ENCODE measurements at places on chromosomes 7 and 10.

GRCh38 chr7:46607176-46607575 is 686.1 kb upstream of the IGFBP3 start:
- DNase-seq: no peak

- no peak for DNase-seq
Observed at GRCh38 chr10:42754155-42755027, 28.2 kb upstream of the BMS1 start.

GRCh38 chr10:122656741-122657140 is 42.9 kb downstream of the C10orf120 start:
- no peak for DNase-seq

DNA sequence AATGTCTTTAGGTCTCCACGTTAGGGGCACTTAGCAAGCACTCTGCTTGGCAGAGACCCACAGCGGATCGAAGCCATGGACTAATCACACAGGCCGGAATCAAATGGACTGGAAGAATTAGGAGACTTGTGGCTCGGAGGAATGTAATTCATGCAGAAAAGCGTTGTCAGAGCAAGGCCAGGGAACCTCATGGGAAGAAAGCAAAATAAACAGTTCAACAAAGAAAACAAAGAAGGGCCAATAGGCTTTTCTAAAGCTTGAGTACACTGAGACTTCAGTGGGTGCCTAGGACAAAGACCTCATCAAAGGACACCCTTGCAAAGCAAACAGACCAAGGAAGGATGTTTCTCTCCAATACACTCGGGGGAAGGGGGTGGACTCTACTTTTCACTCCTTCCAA is 171.1 kb downstream of the GLI3 start:
- DNase-seq: no peak

GRCh38 chr10:30702860-30703259 is 73.3 kb upstream of the LYZL2 start:
- DNase-seq: no peak

GRCh38 chr10:70358446-70358845 is 24.0 kb downstream of the LRRC20 start:
- DNase-seq: no peak

GRCh38 chr10:80144067-80144695 is 11.7 kb downstream of the PLAC9 start:
- DNase-seq: no peak

DNA sequence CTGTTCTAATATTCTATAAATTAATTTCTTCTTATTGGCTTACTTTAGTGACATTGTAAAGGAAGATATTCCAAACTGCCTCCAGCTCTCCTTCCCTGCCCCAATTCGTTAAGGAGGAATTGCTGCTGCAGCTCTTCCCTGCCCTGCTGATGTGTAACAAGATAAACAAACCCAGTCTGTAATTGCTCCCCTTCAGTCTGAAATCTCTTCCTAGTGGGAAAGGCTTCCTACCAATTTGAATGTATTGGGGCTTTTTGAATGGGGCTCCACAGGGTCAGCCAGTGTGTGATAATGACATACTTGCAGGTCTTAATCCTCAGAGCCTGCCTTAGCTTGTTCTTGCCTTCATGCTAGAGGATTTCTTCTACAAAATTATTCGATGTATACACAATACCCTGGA is 849.9 kb upstream of the GHITM start:
- DNase-seq: no peak

DNA sequence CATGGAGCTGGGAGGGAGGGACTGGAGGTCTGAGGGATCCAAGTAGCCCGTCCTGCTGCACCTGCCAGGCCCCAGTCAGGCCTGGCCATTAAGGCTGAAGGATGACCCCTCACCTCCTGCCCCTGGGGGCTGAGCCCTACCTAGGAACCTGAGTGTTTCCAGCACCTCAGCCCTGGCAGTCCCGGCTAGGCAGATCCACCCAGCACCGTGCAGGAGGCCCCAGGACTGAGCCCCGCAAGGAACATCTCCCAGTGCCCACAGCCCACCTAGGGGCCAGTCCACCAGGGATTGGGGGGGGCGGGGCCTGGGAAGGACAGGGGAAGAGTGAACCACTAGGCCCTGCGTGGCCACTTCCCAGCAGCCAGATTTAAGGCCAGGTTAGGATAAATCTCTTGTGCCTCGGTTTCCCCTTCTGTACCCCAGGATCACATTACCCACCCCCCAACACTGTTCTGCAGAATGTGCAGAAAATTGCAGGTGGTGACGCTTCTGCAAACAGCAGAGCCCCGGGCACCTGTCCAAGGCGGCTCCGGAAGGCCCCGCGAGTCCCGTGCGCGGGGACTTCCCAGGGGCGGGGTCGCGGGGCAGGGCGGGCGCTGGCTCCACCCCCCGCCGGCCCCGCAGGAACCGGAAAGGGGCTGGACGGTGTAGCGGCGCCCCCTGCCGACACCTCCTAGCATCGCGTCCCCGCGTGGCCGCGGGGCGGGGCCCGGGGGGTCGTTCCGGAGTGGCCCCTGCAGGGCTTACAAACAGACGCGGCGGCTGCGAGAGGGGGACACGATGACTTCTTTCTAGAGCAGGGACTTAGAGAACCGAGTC is 55.9 kb downstream of the PWWP2B start:
- DNase-seq: no peak

DNA sequence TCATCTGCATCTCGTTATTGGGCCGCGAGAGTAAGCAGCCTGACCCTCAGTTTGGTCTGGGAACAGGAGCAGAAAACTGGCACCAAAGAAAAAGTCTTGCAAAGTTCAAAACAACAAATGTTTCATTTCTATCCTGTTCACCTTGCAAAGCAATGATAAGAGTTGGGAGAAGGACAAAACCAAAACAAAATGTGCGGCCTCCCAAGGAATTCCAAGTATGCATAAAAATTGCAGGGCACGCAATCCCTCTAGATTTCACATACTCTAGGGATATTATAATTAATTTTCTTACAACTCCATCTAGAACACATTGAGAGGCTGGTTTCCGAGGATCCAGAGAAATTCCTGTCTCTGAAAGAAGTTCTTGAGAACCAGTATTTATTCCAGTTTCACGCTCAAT is 20.1 kb downstream of the CHUK start:
- no peak for DNase-seq

- DNase-seq: no peak
Observed at GRCh38 chr7:117492649-117493048, 12.8 kb downstream of the CFTR start.

- no peak for DNase-seq
Observed at GRCh38 chr10:11162828-11163599, 145.3 kb downstream of the CELF2 start.

GRCh38 chr10:56561336-56561735 is 200.3 kb upstream of the ZWINT start:
- no peak for DNase-seq

DNA sequence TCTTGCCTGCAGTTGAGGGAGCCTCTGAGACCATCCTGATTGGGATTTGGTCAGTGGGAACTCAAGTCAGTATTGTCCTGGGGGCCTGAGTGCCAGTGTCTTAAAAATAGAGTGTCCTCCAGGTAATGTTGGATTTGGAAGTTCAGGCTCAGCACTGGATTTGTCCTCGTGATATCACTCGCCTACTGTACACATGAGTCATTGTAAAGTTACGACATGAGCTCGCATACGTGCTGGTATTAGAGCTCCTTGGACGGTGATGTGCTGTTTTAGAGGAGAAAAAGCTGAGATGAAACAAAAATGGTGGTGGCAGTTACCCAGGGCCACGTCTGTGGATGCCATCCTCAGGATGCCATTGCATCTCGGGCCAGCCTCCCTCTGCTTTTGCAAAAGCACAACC is 78.2 kb downstream of the MGMT start:
- DNase-seq: no peak

DNA sequence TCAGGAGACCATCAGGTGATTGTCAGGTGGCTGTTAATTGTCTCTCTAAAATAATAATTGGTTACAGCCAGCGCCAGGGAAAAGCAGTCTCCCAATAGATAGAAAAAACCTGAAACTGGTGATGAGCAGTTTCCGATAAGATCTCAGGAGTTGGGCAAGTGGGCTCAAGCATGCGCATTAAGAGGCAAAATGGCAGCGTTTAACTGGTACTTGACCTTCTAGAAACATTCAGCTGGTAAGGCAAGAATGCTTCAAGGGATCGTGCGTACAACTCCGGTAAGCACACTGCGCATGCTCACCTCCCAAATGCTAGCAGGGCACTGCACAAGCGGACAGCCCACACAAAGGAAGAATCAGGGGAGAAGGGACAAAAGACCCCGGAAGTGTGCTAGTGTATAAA is 48.5 kb downstream of the BLNK start:
- no peak for DNase-seq

DNA sequence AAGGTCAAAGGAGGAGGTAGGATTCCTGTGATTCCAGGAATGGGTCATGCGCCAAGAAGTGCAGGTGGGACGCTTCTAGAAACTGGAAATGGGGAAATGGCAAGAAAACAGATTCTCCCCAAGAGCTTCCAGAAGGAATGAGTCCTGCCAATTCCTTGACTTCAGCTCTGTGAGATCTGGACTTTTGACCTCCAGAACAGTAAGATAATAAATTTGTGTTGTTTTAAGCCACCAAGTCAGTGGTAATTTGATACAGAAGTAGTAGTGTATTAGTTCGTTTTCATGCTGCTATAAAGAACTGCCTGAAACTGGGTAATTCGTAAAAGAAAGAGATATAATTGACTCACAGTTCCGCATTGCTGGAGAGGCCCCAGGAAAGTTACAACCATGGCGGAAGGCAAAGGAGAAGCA is 178.6 kb upstream of the GALNT17 start:
- DNase-seq: no peak

DNA sequence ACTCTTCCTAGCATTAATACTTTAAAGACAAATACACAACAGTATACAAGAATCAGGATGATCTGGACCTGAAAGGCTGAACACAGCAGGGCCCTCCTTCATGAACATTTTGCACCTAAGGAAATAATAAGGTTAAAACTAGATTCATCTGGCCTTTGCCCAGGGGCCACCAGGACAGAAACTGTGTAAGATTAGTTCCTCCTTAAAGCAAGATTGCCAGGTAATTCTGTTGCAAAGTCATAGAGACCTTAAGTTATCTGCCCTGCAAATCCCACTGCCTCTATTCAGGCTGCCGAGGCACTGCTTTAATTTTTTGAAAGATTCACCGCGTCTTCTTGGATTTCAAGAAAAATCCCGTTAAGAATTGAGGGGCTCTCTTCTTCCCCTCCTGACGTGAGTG is 1.6 kb upstream of the KIAA1217 start:
- DNase-seq: no peak

GRCh38 chr7:151451626-151452571 is 12.0 kb upstream of the CRYGN start:
- DNase-seq: no peak

- no peak for DNase-seq
Observed at GRCh38 chr7:130273933-130274255, 7.2 kb downstream of the CPA2 start.

Measured in HFF-Myc (cell line).